ENCODE measurements at places on chromosomes 1 and 21.

DNA sequence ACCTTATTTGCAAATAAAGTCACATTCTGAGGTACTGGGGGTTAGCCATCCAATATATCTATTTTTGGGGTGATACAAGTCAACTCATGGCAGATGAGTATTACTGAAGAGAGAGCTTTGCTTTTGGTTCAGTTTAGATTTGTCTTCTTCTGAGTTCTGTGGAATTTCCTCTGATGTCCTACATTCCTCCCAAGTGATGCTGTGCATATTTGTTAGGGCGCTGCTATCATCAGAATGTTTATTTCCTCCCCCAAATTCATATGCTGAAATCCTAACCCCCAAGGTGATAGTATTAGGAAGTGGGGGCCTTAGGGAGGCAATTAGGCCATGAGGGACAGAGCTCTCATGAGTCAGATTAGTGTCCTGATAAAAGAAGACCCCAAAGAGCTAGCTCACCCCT lies 96.2 kb upstream of the WLS start:
- no peak for DNase-seq

DNA sequence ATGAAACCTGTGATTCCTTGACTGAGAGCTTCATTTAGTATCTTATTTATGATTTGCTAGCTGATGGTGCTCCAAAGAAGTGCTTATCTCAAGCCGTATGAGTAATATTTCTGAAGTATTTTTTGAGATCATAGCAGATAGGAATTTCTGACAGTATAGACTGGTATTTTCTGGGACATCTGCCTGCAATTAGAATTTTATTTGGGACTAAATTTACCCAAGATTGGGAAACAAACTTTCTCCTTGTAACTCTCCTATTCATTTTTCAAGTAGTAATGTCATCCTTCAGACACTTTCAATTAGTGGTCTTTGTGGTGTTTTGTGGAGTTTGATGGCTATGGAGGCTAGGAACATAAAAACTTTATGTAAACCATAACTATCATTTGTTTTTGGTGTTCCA lies 597.2 kb upstream of the ZP4 start:
- DNase-seq: no peak

GRCh38 chr21:45588871-45589491 lies 46.7 kb upstream of the SLC19A1 start:
- no peak for DNase-seq

GRCh38 chr21:28811860-28812259 lies 180.8 kb downstream of the LTN1 start:
- no peak for DNase-seq

- no peak for DNase-seq
Observed at GRCh38 chr1:181676269-181676668, 193.0 kb downstream of the CACNA1E start.

DNA sequence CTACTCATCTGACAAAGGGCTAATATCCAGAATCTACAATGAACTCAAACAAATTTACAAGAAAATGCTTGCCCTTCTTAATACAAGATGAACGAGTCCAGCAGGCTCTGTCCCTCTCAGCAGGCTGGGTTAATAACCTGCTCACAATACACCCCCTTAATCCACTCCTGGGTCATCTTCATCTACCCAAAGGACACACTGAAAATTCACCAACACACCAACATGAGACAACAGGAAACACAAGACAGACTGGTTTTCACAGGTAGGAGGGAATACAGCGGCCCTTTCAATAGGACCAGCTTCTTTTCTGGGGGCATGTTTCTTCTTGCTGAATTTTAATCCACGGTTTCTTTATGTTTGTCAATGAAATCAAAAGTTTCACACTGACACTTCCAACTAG lies 44.6 kb downstream of the SUSD4 start:
- no peak for DNase-seq

- no peak for DNase-seq
Observed at GRCh38 chr1:21198929-21199328, 22.2 kb upstream of the EIF4G3 start.

- DNase-seq: no peak
Observed at GRCh38 chr1:221263831-221264767, 384.9 kb downstream of the HLX start.

DNA sequence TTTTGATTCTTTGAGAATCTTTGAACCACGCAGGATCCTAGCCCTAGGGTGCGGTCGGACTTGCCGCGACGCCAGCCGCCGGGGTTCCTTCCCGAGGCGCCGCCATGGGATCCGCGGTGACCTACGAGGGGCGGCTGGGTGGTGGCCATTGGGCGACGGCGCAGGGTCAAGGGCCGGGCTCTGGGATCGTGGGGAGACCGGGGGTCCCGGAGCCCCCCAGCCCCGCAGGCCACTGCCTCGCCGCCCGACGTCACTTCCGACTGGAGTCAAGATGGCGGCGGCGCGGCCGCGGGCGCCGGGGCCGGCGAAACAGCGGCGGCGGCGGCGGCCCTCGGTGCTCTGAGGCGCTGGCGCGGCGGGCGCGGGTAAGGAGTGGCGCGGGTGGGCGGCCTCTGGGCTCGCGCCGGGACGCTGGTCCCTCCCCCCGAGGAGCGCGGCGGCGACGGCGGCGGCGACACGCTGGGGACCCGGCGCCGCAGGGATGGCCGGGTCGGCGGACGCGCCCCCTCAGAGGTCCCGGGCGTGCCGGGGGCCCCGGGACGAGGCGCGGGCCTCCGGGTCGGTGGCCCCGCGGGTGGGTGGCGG lies at the start of gene PRDM2:
TSS of gene PRDM2 (plus strand) at position 253 of the 585 bp plus-strand sequence. CDS start 15,418 bp downstream, outside the sequence.
- DNase-seq: no peak

GRCh38 chr1:195520757-195521156 lies 1087.5 kb downstream of the KCNT2 start:
- no peak for DNase-seq

DNA sequence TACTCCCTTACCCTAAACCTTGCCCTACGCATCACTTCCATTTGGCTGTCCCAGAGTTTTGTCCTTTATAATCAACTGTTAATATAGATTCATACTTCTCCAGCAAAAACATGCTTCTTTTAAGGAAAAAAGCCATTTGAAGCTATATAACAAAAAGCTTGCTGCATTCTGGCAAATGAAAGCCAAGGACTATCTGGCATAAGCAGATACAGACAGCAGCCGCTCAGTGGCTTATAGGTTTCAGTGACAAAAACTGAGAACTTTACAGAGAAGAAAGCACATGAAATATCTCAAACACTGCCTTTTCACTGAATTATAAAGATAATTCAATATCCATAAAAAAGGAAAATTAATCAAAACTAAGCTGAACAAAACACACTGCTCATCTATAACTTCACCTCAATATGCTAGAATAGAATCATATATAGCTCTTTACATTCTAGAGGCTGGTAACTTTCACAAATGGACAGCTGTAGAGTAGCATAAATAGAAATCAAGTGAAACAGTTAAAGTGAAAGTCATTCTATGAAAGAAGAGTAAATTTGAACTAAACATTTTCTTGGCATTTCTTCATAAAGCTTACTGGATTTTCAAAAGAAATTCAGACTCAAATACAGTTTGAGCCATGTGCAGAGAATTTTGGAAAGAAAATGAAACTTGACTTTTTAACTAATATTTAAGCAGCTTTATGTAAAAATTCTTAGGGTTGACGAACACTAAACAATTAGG lies 19.6 kb downstream of the CDC42BPA start:
- no peak for DNase-seq

DNA sequence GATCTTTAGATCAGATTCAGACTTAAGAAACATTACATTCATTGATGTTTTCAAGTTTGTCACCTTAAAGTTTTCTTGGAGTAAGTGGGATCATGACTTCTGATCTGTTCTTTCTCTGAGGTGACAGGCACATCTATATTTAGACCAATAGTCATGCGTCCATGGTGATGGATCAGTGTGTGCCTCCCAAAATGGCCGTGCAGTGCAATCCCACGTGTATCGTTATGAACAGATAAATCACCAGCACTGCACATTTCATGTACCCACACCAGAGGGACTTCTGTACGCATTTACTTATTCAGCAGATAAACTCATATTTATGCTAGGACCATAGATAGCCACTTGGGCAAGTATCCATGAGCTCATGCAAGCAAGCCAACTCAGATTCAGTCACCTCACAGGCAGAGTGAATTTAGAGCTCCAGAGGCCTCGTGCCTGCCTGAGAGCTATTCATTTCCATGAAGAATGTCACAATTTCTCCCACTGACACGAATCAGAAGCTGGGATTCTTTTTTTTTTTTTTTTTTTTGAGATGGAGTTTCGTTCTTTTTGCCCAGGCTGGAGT lies 13.9 kb upstream of the WDR26 start:
- no peak for DNase-seq

GRCh38 chr1:208803011-208803811 lies 559.0 kb upstream of the PLXNA2 start:
- DNase-seq: no peak

DNA sequence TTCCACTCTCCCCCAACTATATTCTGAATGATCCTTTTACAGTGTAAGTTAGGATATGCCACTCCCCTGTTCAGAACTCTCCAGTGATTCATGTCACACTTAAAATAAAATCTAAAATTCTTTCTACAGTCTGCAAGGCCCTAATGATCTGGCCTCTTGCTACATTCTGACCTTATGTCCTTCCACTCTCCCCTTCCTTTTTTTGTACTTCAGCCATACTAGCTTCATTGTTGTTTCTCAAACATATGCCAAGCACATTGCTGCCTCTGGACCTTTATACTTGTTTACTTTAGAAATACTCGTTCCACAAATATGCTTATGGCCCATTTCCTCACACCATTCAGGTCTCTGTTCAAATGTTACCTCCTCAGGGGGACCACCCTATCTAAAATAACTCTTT lies 14.8 kb upstream of the PSMA5 start:
- no peak for DNase-seq

- no peak for DNase-seq
Observed at GRCh38 chr1:25223471-25223870, 8.8 kb downstream of the SYF2 start.

DNA sequence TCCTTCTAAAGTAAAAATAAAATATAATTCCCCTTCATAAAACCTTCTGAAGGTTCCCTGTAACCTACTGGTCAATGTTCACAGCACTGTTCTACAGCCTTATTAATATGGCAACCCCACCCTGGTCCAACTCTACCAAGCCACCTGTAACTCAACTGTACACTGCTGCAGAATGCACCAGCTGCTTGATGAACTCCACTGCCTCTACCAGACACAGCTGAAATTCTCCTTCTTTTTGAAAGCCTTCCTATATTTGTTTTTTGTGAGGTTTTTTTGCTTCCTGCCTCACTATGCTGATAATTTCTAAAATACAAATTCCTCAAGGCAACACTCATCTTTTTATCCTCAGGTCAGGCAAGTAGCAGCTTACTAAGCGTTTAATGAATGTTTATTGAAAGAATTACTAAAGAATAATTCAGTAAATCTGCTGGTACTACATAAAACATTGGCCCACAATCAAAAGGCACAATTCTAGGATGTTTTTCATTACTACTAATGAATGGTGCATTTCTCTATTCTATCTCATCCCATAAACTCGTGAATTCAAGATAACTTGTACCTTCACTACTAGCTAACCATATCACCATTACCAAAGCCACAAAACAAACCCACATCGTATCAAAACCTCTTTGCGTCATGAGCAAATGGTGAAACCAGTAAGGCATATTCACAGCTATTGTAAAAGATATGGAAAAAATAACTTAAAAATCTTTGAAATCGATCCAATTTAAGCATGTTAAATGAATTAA lies 2.4 kb downstream of the SSX2IP start:
- no peak for DNase-seq

DNA sequence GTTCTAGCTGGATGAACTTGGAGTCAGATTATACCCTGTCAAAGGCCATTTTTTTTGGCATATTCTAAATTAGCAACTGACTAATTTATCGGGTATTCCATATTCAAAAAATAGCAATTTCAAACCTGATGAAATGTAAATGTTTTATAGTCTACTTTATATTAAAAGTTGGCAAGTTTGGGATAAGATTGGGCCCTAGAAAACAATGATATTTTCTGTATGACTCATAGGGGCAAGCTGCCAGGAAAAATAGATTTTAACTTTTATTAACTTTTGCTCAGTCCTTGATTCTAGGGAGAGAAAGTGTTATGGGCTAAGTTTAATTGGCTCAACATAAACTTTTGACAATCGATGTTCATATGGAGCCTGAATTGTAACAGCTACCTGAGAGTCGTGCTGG lies 576.9 kb upstream of the B3GALT2 start:
- no peak for DNase-seq

DNA sequence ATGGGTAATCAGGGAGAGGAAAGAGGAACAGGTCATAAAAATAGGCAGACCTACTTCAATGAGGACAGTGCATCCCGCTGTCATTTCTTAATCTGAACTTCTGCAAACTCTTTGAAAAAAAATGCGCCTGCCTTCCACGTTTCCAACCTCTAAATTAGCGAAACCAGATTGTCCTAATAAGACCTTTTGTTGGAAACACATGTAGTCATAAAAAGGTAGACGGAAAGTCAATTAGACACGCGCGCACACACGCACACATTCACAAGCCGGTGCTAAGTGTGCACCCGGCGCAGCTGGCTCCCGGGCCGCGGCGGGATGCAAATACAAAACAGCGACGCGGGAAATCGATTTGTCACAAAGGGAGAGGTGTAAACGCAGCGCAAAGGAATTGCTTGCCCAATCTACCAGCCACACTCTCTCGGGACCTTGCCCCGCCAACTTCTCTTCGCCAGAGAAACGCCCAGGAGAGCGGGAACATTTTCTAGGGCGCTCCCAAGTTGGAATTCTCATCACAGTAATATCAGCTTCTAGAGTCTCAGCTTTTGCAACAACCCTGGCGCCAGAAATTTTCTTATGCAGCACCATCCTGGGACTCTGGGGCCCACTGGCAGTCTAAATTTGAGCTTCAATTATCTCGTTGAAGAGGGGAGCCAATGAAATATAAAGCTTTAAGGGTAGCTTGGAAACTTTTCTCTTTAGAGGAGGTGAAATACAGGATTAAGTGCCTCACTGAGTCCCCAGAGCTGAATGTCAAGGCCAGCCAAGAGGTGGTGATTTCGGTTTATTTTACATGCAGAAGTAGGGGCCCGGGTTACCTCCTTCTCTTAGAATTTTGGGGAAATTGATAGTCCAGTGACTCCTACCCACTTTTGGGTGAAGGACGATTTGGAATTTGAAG lies 4.5 kb downstream of the PRRX1 start:
- DNase-seq: no peak

- DNase-seq: no peak
Observed at GRCh38 chr1:236741753-236742152, 53.3 kb upstream of the MTR start.

- no peak for DNase-seq
Observed at GRCh38 chr1:240492832-240493440, 119.0 kb downstream of the GREM2 start.
